Brain pericyte (primary cell): ENCODE measurements at places on chromosomes 2 and 18.

- no peak for DNase-seq
Observed at GRCh38 chr18:44701227-44701626, 20.5 kb downstream of the SETBP1 start.

- no peak for DNase-seq
Observed at GRCh38 chr18:471716-472115, 28.8 kb downstream of the COLEC12 start.

DNA sequence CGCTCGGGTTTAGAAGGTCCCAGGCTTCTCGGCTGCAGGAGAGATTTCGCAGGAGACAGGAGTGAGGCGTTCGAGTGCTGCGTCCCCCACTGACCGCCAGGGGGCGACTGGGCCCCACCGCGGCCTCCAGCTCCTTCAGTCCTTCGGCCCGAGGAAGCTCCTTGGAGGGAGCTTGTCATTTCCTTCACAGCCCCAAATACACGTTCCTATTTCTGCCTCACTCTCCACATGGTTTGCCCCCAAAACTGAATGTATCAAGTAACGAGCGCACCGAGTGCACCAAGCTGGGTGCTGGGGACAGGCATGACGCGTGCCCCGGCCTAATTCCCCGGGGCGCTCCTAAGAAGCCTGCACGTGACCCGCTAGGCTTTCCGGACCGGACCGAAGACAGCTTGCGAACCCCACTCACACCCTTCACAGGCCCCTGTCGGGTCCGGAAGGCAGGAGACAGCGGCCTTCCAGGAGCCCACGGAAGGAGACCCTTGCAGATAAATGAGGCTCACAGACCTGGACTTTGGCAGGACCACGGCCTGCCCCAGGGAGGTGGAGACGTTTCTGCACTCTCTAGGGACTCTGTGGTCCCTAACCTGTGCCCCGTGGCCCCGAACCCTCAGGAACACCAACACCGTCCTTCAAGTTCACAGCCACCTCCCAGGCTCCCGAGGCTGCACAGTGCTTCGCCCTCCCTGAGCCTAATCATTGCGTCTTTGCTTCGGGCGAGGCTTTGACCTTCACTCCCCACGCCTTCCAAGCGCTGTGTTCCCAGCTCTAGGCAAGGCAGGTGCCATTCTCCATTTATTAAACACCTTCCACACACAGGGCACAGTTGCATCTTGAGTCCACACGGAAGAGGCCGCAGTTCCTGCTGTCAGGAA is 13.0 kb upstream of the FAHD2A start:
- no peak for DNase-seq

GRCh38 chr18:453400-453799 is 47.1 kb downstream of the COLEC12 start:
- no peak for DNase-seq

DNA sequence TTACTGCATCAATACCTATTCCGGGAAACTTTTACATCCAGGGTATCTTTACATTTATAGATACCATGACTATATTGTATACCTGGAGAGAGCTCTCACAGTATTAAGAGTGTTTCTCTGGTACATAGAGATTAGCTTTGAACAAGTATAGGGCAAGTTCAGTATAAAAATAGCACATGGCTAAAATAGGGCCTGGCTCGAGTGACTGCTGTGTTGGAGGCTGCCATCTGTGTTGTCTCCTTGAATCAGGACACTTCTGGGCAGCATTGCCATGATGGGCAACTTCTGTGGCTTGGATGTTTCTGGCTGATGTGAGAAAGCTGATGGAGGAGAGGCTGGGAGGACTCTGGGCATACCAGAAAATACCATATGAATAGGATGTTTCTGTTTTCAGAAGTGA is 18.7 kb downstream of the ARHGAP28 start:
- DNase-seq: no peak

GRCh38 chr18:59072727-59073421 is 66.8 kb upstream of the SEC11C start:
- no peak for DNase-seq

GRCh38 chr2:10079870-10080535 is at the start of gene CYS1:
CYS1 (minus strand) TSS chr2:10080411; CDS start chr2:10080223, 188 bp downstream.
- no peak for DNase-seq

DNA sequence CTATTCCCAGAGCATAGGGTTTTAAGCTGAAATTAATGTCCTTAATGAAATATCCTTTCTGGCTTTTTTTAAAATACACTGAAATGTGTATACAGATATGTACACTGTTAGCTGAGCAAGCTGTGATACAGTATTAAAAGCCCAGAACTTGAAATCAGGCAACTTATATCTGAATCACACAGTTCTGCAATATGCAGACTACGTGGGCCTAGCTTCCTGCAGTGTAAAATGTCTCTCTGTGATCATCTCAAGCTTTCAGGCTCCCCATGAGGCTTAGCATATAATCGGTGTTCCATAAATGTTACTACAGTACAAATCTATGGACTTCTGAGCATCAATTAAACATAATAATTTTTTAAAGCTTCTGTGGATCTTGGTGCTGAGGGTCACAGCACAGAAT is 8.2 kb downstream of the FBXO15 start:
- no peak for DNase-seq

GRCh38 chr2:217049422-217049821 is 189.6 kb upstream of the TNP1 start:
- DNase-seq: no peak

DNA sequence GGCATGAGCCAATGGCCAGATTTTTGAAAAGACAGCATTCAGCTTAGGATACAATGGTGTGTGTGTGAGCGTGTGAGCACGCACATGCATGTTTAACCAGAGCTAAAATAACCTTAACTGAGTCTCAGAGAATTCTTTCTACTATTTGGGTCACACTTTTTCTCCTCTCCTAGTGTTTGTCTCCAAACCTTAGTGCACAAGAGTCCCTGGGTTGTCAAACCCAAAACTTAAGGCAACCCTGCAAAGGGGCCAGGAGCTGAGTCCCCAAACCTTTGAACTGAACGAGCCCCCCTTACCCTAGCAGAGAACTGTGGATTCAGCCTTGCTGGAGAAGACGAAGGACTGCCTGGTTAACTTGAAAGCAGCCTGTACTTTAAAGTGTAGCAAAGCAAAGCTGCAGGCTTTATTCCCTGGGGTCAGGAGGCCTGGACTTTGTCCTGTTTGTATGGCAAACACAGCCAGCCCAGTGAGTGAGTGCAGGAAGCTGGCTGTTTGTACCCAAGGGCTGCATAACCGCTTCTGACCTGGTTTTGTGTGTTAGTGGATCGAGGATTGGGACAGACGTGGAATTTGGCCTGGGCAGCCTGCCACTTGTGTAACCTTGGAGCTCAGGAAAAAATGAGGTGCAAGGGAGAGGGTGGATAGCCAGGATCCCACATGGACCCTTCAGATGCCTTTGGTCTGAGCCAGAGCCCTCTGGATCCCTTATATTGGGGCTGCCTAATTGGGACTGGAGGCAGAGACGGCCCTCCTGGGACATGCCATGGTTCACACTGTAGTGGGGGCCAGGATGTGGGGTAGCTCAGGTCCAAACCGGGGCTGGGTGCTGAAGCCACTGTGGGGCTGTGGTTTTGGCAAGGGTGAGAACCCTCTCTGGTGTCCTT is 6.4 kb upstream of the PSMD1 start:
- DNase-seq: no peak

GRCh38 chr2:160362541-160362940 is 131.1 kb downstream of the RBMS1 start:
- DNase-seq: no peak

DNA sequence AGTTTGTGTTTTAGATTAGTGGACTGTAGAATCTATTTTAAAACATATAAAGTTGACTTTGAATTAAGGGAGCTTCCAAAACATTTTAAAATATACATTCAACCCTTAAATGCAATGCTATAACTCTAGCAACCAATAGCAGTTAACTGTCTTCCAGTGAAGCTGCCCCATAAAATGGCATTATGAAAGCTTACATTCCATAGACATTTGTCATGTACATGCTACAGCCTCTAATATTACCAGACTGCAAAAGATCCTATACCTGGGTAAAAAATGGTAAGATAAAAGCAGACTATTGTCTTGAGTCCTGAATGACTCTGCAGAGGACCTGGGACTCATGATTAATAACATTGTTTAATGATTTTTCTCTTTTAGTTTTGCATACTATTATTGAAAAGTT is 489.4 kb downstream of the LRP1B start:
- DNase-seq: no peak

GRCh38 chr2:175606010-175606841 is 395.8 kb downstream of the LNPK start:
- no peak for DNase-seq

GRCh38 chr2:182447163-182447562 is 20.3 kb upstream of the PDE1A start:
- no peak for DNase-seq

GRCh38 chr2:225512876-225513540 is 113.5 kb downstream of the NYAP2 start:
- DNase-seq: no peak

DNA sequence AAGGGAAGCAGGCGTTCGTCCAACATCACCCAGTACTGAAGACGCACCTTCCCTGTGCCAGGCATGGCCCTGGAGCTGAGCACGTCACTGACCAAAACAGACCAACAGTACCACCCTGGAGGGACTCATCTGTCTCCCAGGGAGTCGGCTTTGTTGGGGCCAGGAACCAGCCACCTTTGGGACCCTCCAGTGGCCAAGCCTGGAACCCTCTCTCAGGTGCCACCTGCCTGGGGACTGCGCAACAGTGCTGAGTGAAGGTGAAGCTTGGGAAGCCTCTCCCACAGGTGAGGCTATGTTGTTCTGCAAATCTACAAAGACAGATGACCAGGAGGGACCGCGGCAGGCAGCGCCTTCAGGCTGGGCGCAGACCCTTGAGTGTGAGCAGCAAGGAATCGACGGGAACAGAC is 91.4 kb upstream of the OTOS start:
- DNase-seq: no peak

DNA sequence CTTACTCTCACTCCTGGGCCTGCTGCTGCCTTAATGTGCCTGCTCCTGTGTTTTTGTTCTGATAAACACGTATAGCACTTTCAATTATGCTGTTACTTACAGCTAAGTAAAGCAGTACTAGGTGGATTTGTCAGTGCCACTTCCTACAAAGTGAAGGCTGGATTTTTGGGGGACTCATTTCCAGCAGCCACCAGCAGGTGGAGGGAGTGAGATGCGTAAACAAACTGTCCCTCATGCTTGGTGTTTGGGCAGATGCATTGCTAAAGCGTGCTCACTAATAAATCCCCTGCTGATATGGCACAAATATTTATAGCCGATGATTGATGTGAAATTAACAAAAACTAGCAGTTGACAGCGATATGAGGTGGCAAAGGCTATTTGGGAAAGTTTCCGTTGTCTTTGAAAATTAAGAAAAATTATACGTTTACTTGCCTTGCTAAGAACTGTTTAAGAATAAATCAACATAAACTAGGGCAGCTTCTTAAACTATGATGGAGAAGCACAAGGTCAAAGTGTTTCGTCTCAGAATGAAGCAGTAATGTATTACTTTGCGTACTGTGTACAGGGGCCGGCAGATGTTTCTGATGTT is 101.7 kb downstream of the AGAP1 start:
- DNase-seq: no peak

- no peak for DNase-seq
Observed at GRCh38 chr18:25350489-25351251, 1.3 kb downstream of the ZNF521 start.

- DNase-seq: no peak
Observed at GRCh38 chr2:225437319-225437718, 37.8 kb downstream of the NYAP2 start.

GRCh38 chr2:29281916-29282247 is 166.7 kb downstream of the CLIP4 start:
- no peak for DNase-seq

DNA sequence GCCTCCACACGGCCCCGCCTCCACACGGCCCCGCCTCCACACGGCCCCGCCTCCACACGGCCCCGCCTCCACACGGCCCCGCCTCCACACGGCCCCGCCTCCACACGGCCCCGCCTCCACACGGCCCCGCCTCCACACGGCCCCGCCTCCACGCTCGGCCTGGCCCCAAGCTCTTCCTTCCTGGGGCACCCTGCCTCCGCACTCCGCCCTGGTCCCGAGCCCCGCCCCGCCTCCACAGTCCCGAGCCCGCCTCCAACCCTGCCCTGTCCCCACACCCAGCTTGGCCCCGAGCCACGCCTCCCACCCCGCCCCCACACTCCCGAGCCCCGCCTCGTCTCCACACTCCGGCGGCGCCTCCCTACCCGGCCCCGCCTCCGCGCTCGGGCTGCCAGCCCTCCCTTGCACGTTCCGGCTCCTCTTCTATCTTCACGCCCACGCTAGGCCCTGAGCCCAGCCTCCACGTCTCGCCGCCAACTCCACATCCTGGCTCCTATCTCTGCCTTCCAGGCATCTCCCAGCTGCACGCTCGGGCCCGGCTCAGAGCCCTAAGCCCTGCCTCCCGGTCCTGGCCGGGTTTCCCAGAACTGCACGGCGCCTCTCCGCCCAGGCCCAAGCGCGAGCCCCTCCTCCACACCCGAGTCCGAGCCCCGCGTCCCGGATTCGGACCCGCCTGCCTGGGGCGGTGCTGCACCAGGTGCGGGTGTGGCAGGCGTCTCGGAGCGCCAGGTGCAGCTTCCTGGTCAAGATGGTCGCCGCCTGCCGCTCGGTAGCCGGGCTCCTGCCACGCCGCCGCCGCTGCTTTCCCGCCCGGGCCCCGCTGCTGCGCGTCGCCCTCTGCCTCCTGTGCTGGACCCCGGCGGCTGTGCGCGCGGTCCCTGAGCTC is at the start of gene TMEM87B:
TSS of gene TMEM87B (plus strand) at position 423 of the 883 bp plus-strand sequence. CDS start at position 746, 323 bp downstream.
- peak; percentile 89 for DNase-seq
